ENCODE measurements at places on chromosomes 1 and 21.

- DNase-seq, result no peak
Measured at GRCh38 chr1:15504436-15504835, 19.6 kb downstream of the CASP9 start.

- DNase-seq, result no peak
Measured at GRCh38 chr1:226125831-226126230, 60.7 kb downstream of the ACBD3 start.

DNA sequence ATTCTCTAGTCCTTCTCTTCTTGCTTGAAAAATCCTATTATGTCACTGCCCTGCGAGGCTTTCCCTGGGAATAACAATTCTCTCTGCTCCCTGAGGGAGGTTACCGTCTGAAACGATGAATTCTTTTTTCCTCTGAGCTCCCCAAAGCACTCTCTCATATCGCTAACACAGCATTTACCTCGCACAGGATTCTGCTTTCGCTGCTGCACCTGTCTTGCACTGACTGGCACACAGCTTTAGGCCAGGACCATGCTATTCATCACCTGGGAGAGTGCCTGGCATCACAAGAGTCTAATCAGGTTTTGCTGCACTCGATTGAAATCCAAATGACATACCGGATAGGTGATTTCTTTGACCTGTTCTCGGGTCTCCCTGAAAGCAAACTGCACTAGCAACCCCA lies 52.8 kb upstream of the GNG4 start:
- DNase-seq, result no peak

- DNase-seq, result peak; percentile 65
Measured at GRCh38 chr1:30744060-30744756, 13.4 kb downstream of the LAPTM5 start.

- no peak for DNase-seq
Measured at GRCh38 chr1:168396508-168396907, 115.8 kb downstream of the TBX19 start.

DNA sequence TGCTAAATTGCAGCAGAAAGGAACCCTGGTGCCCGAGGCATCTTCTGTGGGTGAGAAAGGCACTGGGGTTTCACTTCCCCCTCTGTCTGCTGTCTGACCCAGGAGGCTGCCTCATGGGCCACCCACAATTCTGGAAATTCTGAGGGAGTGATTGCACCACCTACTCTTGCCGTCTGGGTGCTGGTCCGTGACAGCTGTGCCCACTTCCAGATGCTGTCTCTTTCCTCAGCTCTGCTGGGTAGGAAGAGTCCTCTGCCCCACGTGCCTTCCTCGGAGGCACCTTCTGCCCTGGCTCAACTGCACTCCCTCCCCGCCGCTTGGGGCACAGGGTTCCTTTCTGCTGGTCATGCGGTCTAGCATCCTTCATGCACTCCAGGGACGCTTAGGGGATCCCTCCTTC lies 96.3 kb downstream of the ARHGEF10L start:
- DNase-seq, result peak; percentile 75

GRCh38 chr1:53992085-53992874 lies 25.7 kb downstream of the LDLRAD1 start:
- DNase-seq, result no peak
